ENCODE measurements at places on chromosomes 4 and X. TPM values are rescaled to one million over a fixed set of nuclear protein-coding genes. Genes with fewer than 3 reads are reported as not detected.

The RNF113A gene
- total RNA-seq = 9.0 TPM

The TMPRSS11F gene
- not detected for total RNA-seq

The ARHGAP4 gene
- 54.8 TPM for total RNA-seq

The AMTN gene
- total RNA-seq = not detected

The HCCS gene
- total RNA-seq = 15.1 TPM

The PFKFB1 gene
- total RNA-seq = 0.70 TPM

The SPP1 gene
- total RNA-seq = 265 TPM

The USP17L30 gene
- total RNA-seq = not detected

The SYTL5 gene
- total RNA-seq = 1.6 TPM

The VCX3A gene
- not detected for total RNA-seq

The EBP gene
- 44.4 TPM for total RNA-seq

The NDP gene
- 5.1 TPM for total RNA-seq

The ITIH6 gene
- total RNA-seq = not detected

The HPGDS gene
- 5.1 TPM for total RNA-seq

The CCKAR gene
- total RNA-seq = 0.12 TPM

The CCSER1 gene
- total RNA-seq = 98.9 TPM

The KCNIP4 gene
- total RNA-seq = 17.5 TPM

The PSAPL1 gene
- total RNA-seq = not detected

The SMC1A gene
- total RNA-seq = 17.9 TPM

The SATL1 gene
- total RNA-seq = 0.35 TPM

The SUPT20HL1 gene
- not detected for total RNA-seq
